ENCODE measurements at places on chromosomes 13 and 19. TPM values are rescaled to one million over a fixed set of nuclear protein-coding genes. Genes with fewer than 3 reads are reported as not detected.
A peak's percentile ranks its signal among the peaks of the same experiment; 100 is the strongest.

- no peak for DNase-seq
These were observed 1.6 kb downstream of the HCN2 start for GRCh38 chr19:591099-591958.

- DNase-seq, result no peak
These were observed 30.5 kb upstream of the TPTE2 start for GRCh38 chr13:19591864-19592263.

The GNA15 gene
- polyA plus RNA-seq, result 0.19 TPM

GRCh38 chr13:90416519-90416918 lies 931.0 kb upstream of the MIR17HG start:
- no peak for DNase-seq

The NLRP4 gene
- not detected for polyA plus RNA-seq

DNA sequence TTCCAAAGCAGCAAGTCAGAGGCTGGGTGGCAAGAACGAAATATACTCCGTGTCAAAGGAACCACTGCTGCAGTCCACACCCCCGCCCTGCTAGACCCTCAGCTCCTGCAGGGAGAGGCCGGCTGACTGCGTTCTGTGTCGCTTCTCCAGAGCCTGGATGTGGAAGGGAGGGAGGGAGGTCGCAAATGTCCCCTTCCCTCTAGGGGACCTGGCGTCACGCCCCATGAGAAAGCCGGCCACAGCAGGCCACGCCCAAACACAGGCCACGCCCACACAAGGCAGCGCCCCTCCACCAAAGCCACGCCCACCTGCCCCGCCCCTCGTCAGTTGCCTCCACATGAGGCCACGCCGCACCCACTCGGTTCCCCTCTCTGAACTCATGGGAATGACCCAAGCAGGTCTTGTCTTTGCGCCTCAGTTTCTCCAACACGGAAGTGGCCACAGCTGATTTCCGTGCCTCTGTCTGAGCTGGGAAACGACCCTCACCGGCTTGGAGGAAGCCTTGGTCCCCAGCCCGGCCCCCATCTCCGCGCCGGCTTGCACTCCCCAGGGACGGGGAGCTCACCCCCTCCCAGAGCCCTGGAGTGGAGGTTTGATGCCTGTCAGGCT lies 38.4 kb upstream of the TCF3 start:
- DNase-seq, result peak; percentile 30

DNA sequence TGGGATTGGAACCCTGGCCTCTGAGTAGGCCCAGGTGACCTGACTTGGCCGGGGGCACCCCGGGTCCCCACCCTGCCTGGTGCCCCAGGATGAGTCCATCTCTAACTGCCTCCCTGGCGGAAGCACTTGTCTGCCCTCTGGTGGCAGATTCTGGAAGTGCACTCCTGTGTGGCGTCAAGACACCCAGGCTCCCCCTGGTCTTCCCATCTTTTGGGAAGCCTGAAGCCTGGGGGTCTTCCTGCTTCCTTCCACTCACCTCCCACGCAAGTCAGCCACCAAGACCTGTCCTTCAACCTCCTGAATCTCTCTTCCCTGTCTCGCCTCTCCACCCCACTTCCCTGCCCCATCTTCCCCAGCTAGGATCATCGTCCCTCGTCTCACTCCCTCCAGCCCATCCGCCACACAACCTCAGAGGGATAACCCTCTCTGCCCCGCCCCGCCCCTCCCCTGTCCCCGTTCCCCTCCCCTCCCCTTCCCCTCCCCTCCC lies 7.4 kb downstream of the RABAC1 start:
- peak; percentile 84 for DNase-seq

The GTPBP3 gene
- 13.6 TPM for polyA plus RNA-seq

GRCh38 chr13:26988059-26988769 lies 183.4 kb downstream of the USP12 start:
- no peak for DNase-seq

The ZNF541 gene
- polyA plus RNA-seq, result not detected

DNA sequence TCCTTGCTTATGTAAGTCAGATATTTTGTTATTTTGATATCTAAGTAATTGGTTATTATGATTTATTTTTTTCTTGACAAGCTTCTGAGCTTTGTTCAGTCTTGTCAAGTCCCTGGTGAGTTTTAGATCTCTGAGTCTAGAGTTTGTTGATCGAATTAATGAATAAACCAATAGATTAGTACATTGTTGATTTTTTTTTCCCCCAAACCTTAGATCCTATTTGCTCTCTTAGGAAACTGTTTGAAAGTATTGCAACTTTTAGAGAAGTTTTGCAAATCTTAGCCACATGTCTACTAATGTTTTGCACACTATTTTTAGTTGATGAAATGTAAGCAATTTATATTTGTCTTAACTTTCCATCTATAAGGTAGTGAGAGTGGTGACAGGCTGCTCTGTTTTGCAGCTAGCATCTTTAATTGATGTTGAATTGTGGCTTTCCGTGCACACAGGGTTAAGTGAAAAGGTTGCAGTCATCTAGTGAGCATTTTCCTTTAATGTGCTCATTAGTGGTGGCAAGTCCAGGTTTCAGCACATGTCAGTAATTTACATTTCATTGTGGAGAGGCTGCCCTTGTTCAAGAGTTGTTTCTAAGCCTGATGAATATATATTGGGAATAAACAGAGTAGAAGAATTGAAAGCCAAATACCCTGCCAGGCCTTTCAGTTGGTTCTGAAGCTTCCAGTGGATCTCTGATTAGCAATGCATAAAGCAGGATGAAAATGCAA lies 86.3 kb downstream of the PCCA start:
- no peak for DNase-seq

DNA sequence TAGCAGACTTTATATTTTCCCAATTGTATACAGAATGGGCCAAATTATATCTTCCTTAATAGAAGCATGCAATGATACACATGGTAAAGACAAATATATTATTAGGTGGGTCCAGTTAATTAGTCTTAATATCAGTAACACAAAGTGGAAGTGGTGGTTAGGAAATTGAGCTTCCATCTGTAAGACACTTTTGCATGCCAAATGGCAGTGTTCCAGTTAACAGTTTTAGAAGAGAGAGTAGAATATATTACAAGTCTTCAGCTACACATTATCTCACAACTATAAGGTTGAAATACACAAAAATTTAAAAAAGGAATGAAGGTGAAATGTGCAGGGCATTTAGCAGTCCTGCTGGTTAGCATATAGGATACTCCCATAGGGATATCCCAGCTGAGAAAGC lies 536.5 kb downstream of the PCDH9 start:
- no peak for DNase-seq

GRCh38 chr13:93304868-93305613 lies 78.4 kb downstream of the GPC6 start:
- no peak for DNase-seq

DNA sequence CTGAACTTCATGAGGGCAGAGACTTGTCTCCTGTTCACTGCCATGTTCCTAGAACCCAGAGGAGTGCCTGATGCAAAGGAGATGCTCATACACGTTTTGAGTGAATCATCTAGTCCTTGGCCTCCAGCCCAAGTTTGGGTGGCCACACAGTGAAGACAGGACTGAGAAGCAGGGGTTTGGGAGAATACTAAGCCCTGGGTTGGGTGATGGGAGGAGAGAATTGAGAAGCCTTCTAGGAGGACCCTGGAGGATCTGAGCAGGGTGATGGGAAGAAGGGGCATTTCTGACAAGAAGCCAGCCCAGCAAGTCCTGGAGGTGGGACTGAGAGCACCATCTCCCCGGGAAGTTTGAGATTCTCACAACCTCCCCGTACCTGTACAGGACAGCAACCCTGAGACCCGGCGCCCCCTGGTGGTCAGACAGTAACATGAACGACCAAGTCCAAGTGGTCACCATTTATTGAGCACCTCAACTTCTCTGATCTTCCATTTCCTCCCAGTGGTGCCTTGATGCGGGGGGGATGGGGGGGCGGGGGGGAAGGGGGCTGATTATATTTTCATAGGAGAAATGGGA lies 11.0 kb downstream of the CTU1 start:
- peak; percentile 27 for DNase-seq

GRCh38 chr13:113033054-113033850 lies 64.2 kb downstream of the MCF2L start:
- DNase-seq, result no peak

- no peak for DNase-seq
These were observed 10.4 kb downstream of the EXOSC8 start for GRCh38 chr13:37011002-37011401.

GRCh38 chr19:19192910-19193423 lies 909 bp downstream of the RFXANK start:
- no peak for DNase-seq

DNA sequence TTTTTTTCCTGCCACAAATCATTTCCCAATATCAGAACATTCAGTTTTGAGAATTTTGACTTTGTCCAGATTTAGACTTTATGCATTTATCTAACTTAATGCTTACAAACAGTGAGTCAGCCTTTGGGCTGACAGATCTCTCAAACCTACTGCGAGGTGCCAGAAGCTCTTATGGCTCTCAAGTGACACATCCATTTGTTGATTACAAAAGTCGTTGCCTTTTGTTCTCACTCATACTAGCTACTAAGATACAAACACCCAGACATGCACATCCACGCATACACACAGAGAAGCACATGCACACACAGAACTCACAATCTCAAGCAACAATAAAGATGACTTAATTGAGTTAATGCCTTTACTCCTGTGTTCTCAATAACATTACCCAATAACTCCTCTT lies 1147.5 kb downstream of the DIAPH3 start:
- no peak for DNase-seq

DNA sequence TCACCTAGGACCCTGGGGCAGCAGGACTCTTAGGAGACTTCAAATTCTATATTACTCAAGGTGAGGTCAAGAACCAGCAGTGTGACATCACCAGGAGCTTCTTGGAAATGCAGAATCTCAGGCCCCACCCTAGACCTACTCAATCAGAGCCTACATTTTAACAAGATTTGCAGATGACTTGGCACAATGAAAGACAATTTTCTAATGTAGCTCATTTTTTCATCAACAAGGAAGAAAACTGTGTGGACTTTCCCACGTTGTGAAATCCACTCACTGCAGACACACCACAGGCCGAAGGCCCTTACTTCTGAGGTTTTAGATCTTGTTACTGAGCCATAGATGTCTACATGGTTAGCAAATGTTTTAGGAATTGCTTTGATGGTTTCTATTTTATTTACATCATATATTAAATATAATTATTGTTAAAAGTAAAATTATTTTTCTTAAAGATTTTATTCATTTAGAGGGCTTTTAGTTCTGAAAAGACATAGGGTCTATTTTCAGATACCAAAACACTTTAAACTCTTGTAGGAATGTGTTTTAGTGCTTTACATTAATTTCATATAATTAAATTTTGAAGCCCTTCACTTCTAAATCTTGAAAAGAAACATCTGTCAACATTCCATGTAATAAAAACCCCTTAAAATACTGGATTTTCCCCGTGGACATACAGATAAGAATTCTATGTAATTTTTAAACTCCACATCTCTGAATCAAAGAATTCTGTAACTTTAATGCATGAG lies 18.5 kb upstream of the STARD13 start:
- no peak for DNase-seq

The NUMBL gene
- 1.2 TPM for polyA plus RNA-seq

Data from naive thymus-derived CD8-positive, alpha-beta T cell (primary cell).